Breast epithelium (tissue), 4 donors: ENCODE measurements at places on chromosomes 5 and 9.

- no peak for DNase-seq
Observed at GRCh38 chr9:32426278-32426939, 42.0 kb downstream of the ACO1 start.

DNA sequence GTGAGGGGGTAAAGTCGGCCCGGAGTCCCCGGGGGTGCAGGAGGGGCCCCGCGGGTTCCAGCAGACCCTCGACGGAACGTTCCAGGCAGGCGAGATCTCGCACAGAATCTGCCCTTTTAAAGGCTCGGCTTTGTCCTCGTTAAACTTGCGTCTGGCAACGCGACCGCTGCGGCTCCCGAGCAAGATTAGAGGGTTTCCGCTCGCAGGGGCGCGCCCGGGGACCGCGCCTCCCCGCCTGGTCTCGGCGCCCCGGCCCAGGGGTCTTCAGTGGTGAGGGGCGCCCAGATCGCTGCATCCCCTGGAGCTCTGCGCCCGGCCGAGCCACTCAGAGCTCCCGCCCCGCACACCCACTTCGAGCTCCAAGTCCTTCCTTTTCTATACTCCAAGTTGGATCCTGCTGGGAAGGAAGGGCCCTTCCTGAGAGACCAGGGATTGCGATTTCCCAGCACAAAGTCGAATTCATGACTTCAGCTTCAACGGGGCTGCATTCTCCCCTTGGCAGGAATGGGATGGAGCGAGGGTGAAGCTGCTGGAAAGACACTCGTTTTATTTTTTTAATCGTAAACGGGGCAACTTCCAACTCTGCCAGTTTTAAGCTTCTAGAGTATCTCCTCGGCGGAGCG is 11.3 kb downstream of the PROP1 start:
- DNase-seq: no peak

GRCh38 chr5:137836997-137837396 is 30.7 kb upstream of the MYOT start:
- DNase-seq: no peak

GRCh38 chr9:80175286-80176150 is 603.8 kb downstream of the TLE4 start:
- DNase-seq: no peak

DNA sequence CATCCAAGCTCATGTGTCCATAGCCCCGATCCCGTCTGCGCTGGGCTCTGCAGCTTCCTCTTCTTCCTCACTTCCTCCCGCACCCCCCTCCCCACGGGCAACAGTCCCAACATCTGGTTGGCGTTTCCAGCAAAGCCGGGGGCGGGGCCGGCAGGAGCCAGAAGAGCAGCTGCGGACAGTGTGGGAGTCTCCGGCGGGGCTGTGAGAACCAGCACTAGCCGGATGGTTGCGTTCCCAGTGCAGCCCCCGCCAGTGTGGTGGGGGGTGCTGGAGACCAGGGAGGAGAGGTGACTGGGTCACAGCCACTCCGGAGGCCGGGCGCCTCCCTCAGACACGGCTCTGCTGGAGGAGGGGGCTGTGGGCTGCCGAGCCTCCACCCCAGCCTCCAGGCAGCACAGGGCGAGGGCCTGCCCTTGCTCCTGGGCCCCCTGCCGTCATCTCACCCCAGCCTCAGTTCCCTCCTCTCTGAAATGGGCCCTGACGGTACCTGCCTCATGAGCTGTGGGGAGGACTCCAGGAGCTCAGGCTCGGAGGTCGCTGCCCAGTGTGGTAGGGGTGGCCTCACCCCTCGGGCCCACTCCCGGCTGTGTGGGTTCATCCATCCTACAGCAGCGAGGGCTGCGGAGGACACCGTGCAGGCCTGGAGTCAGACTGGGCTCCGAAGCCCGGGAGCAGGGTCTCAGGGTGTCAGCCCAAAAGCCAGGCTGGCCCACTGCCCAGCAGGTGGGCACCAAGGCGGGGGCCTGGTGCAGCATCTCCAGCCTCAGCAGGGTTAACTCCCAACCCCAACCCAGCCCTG is 41.5 kb upstream of the NOTCH1 start:
- DNase-seq: no peak

DNA sequence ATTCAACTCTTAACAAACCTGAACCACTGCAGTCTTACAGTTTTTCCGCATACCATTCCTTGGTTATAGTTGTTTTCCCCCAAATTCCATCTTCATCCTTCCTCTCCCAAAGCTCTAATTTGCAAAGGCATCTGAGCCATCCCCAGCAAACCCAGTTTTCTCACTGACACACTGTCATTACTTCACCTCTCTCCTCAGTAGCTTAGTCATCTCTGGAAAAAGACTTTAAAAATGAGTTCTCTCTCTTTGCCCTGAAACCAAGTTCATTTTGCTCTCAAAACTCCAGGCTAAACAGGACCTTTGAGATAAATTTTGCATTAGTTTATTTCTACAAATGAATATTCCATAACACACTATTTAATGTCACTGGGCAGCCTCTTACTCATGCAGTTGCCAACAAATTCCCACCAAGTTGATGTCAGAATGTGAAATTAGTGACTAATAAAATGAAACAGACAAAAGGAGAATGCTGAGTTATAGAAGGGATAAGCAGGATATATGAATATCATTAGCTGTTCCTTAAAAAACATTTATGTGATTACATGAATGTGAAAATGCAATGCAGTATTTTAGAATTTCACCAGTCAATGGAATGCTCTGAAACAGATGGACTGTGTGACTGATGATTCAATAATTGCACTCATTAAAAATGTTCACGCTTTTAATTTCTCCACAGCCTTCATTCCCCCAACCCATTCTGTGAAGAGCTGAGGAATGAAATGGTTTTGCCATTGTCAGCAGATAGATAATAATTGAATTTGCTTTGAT is 107.4 kb upstream of the DMAC1 start:
- no peak for DNase-seq

DNA sequence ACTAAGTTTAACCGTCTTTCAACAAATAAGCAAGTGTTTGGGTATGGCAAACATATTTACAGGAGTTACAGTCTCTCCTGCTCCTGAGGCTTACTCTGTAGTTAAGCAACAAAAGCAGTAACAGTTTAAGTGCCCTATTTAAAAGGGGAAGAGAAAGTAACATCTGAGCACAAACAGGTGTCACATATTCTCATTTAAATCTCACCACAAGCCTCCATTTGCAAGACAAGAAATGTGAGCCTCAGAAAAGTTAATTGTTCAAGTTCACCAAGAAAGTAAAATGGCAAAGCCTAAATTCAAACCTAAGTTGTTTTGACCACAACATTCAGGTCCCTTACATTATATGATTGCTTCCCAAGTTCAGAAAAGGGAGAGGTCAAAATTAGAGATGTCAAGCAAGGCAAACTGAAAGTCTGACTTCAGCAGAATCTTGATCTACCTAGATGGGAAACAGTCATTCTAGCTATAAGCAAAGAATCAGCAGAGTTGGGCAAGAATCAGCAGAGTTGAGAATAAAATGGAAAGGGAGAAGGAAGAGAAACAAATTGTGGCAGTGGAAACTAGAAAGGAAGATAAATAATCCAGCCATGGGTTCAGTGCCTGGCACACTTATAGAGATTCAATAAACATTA is 93.4 kb downstream of the STRBP start:
- DNase-seq: no peak

DNA sequence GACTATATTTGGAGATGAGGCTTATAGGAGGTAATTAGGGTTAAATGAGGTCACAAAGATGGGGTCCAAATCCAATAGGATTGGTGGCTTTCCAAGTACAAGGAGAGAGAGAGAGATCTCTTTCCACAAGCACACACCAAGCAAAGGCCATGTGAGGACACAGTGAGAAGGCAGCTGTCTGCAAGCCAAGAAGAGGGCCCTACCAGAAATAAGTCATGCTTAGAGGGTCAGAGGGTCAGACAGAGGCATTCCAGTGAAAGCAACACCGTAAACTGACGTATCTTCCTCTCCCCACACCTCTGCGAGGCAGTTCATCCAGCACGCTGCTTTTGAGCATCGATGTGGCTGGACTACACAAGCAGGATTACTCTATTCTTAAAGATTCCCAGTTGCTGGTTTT is 87.9 kb downstream of the SLC1A3 start:
- no peak for DNase-seq

GRCh38 chr5:107293541-107294210 is 377.1 kb downstream of the EFNA5 start:
- no peak for DNase-seq

DNA sequence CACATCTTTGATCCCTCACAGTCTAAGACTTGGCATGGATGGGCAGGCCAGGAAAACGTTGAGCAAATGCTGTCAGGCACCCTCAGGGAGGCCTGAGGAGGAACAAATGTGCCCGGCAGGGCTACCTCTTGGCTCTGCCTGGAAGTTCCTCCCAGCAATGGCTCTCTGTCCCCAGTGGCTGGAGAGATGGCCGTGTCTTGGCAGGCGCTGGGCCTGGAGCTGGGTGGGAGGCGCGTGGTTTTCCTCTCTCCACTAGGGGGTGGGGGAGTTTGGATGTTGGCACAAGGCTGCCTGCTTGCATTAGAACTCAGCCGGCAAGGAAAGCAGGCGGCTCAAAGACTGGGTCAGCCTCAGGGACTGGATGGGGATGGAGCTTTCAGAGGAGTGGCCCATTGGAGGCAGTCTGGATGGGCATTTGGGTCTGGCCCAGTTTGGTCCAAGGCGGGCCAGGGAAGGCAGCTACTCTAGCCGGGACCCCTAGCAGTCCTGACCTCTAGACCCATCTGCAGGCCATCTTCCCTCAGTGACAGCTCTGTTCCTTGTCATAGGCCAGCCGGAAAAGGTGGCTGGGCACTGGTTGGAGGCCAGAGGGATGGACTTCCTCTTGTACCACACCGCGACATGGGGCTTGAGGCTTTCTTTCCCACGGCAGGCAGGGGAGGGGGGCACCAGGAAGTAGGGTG is 68.2 kb upstream of the STC2 start:
- DNase-seq: no peak

GRCh38 chr9:130234340-130235260 is 31.0 kb upstream of the HMCN2 start:
- DNase-seq: no peak

DNA sequence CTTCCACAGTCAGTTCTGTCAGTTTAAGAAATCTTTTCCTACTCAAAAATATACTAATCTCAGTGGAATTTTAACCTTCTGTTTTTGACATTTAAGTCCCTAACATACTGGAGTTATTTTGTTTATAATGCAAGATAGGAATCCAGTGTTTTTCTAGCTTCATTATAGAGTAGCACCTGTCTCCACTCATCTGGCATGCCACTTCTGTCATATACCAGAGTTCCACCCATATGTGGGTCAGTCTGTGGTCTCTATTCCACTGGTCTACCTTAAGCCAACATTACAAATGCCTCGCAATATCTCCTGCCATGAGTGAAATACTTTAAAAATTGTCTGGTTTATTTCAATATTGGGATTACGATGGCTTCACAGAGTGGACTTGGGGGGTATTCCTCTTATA is 42.9 kb downstream of the RNF145 start:
- DNase-seq: no peak

DNA sequence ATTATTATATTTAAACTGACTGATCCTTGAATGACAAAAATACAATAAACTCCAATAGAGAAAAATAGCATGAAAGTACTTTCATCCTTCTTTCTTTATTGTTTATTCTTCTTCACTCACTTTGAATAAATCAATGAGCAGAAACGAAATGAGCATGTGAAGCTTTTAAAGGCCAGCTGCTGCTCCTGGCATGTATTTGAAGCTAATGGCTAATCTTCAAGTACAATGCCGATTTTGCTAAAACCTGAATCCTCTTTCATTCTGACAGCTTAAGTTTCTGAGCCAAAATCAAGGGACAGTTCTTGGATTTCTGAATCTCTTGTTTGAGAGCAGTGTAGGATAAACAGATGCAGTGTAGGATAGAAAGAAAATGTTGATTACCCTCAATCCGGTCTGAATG is 237.3 kb downstream of the CDH10 start:
- DNase-seq: no peak

GRCh38 chr9:4590430-4591122 is 71.5 kb upstream of the PLPP6 start:
- no peak for DNase-seq

DNA sequence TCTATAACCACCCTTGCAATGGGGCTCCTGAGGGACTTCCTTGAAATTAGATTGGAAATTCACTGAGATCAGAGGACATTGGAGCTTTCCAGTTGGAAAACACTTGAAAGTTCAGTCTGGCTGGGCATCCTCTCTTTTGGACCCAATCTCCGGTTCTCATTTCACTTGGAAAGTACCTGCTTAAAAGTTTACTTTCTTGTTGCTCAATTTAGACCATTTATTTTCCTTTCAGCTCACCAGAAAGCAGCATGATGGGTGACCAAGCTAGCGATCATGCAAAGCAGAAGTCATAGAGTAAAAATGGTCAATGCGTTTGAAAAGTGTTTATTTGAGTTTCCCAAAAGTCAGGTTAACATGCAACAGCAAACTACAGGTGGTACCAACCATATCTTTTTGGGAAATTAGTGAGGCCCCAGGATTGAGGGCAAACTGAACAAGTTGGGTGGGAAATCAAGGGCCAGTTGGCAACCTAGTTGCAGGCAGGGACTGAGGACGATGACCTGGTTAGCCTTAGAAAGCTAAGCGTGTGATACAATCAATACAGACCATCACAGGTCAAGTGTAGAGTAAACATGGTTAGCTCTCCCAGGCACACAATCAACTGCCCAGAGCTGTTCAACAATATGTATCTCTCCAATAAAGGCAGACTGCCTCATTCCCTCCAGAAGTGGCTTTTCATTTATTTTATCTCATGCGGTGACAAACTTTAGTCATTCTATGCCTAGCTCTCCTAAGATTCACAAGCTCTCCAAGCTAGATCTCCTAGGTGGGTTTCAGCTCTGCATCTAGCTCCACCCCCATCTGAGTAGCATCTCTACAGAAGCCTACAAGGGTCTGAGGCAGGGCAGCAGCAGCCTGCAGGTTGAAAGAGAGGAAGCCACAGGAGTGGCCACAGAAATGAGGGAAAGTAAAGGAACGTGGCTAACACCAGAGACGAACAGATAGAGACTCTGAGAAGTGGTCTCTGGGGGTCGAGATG is 136.9 kb downstream of the UGCG start:
- no peak for DNase-seq

- DNase-seq: no peak
Observed at GRCh38 chr5:60346393-60346792, 353.6 kb downstream of the DEPDC1B start.

- no peak for DNase-seq
Observed at GRCh38 chr9:90834828-90835595, 33.4 kb downstream of the SYK start.

- DNase-seq: no peak
Observed at GRCh38 chr5:143679777-143680176, 132.2 kb upstream of the HMHB1 start.

- DNase-seq: no peak
Observed at GRCh38 chr9:126521089-126521488, 92.6 kb upstream of the LMX1B start.

GRCh38 chr5:60010328-60010727 is 116.8 kb upstream of the PDE4D start:
- DNase-seq: no peak

- DNase-seq: no peak
Observed at GRCh38 chr5:150561192-150561512, 53.2 kb downstream of the NDST1 start.
